ENCODE measurements at places on chromosomes 4 and X.

- no peak for DNase-seq
These were observed 66.4 kb upstream of the C4orf54 start for GRCh38 chr4:99724067-99724466.

- no peak for DNase-seq
These were observed 162.9 kb downstream of the SMIM20 start for GRCh38 chr4:26076896-26077295.

GRCh38 chr4:107069049-107069448 lies 32.9 kb upstream of the DKK2 start:
- DNase-seq = no peak

DNA sequence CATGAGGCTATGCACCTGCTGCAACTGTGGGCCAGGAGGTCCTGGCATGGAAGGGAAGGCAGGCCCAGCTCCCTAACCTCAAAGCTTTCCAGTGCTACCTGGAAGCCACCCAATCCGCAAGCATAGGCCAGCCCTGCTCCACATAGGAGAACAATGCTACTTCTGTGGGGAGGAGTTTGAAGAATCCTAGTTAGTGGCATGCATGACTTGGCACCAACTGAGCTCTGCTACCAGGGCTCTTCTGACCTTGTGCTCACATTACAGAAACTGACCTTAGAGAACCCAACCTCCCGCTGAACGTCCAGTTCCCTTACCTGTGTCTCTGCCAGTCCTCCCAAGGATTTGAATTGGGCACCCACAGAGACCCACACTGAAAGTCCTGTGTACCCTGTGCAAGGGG lies 58.8 kb downstream of the USP46 start:
- DNase-seq = no peak

DNA sequence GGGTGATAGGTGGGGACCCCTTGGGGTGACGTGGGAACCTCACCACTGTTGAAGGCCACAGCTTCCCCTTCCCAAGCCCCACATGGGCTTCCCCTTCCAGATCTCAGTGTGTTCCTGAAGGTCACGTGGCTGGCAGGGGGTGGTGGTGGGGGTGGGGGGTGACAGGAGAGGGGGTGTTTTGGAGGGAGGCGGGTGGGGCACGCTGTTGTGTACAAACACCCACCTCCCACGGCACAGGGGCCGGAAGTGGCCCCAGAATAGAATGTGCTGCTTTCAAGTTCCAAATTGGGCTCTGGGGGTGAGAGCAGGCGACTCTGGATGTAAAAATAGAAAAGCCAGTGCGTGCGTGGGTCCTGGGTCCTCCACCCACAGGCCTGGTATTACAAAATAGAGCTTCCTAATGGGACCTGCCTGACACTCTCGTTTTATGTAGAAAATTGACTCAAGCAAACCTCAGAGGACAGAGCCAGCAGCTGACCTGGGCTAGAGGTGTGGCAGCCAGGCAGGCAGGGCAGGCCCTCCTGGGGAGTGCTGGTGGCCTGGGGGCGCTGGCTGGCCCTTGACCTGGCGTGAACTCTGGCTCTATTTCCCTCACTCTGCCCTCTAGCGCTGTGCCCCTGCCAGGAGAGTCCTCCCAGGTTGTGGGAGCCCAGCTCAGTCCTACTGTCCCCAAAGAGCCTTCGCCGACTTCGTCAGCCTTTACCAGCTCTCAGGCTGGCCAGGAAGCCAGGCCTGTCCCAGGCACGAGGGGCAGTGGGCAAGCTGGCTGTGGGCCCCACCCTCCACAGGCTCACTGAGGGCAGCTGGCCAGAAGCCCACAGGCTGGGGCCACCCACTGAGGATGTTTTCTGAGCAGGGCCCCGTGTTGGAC lies 5.4 kb upstream of the SH3BP2 start:
- DNase-seq = peak; percentile 64

GRCh38 chr4:141565379-141566089 lies 70.8 kb upstream of the IL15 start:
- no peak for DNase-seq

- DNase-seq = no peak
These were observed 18.6 kb downstream of the PALLD start for GRCh38 chr4:168515222-168516011.

DNA sequence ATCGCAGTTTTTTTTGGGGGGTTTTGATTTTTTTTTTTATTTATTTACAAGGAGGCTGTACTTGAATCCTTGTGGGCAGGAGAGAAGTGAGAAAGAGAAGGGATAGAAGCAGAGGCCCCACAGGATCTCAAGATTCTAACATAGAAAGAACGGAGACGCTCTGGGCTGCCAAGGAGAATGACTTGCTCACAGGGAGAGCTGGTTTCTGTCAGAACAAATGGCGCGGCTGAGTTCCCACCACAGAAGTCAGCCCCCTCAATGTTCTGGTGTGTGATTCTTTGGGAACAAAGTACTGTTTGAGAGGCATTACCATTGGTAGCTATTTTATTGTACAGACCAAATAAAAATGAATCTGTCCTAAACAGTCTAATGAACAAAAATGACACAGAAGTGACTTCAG lies 80.6 kb downstream of the ATXN3L start:
- DNase-seq = no peak

- DNase-seq = no peak
These were observed 120.7 kb upstream of the ADGRL3 start for GRCh38 chr4:61079427-61079826.

GRCh38 chr4:166680796-166681195 lies 553.5 kb downstream of the SPOCK3 start:
- DNase-seq = no peak

- DNase-seq = no peak
These were observed 25.5 kb downstream of the BBS12 start for GRCh38 chr4:122758033-122758432.

- no peak for DNase-seq
These were observed 131.2 kb upstream of the KIT start for GRCh38 chr4:54526560-54526959.

DNA sequence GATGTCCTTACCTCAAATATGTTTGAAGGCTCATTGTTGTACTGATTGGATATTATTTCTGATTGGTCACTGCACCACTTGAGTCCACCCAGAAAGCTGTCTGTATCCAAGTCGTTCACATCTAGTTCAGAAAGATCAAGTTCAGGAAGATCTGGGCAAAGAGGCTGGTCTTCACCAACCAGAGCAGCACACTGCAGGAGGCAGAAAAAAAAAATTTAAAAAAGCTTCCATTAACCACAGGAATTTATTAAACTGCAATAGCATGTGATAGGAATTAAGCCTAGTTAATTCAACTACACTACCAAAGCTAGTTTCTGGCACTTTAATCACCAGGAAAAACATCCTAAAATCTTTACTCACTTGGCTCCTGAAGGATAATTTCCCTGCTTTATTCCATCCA lies 5.1 kb downstream of the PPARGC1A start:
- no peak for DNase-seq

- no peak for DNase-seq
These were observed 17.7 kb upstream of the ZIC3 start for GRCh38 chrX:137548261-137548660.

- DNase-seq = no peak
These were observed 364.8 kb downstream of the PCDH10 start for GRCh38 chr4:133513901-133514300.

- DNase-seq = no peak
These were observed 19.6 kb downstream of the ACSL1 start for GRCh38 chr4:184806229-184806550.

GRCh38 chrX:12974305-12974795 lies 560 bp upstream of the TMSB4X start:
- no peak for DNase-seq

DNA sequence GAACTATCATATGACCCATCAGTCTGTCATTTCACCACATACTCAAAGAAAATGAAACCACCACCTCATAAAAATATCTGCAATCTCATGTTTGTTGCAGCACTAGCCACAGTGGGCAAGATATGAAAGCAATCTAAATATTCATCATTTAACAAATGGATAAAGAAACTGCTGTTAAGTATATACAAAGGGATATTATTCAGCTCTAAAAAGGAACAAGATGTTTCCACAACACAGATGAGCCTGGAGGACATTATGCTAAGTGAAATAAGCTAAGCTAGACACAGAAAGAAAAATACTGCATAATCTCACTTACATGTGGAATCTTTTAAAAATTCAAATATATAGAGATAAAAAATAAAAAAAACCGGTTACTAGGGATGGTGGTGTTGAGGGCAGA lies 108.2 kb upstream of the BRWD3 start:
- no peak for DNase-seq

DNA sequence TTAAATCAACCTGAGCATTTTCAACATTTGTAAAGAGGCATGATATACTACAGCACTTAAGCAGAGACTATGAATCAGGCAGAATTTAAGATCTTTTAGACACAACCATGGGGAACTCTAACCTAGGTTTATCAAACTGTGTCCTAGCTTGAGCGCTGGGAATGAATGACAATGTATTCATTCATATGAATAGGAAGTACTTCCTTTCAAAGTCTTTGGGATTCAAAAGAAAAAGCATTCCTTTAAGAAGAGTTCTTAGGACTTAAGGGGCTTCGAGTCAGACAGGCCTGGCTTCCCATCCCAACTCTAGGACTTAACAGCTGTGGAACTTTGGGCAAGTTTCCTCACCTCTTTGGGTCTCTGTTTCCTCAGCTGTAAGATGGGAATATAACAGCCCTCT lies 104.6 kb downstream of the ANAPC4 start:
- DNase-seq = no peak

GRCh38 chr4:41287005-41287404 lies 30.3 kb downstream of the UCHL1 start:
- no peak for DNase-seq

DNA sequence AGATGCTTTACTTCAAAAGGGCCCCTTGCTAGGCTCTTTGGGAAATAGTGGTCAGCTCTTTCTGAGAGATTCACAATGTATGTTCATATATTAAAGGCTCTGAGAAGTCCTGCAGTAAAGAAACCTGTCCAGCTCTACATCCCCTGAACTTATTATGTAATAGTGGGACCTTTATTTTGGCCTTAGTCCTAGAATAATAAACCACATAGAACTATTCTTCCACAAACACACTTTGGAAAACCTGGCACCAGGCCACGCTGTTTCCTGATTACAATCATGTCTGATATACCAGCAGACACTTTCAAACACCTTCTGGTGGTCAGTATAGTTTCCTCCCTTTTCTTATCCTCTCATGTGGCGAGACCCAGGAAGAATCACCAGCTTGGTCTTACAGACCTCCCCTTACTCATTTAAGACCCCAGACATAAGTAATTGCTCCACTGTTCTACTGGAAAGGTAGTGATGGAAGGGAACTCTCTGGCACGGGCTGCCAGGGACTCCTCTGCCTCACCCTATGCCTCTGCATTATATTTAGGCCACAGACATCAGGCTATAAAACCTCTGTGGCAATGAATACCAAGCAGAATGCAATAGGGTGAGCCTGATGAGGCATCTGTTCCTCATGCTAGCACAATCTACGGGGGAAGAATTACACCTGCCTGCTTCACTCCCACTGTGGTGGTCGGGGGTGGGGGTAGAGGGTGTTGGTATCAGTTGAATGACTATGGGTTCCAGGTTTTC lies 5.7 kb upstream of the PPEF1 start:
- DNase-seq = no peak

- DNase-seq = no peak
These were observed 348.3 kb downstream of the PCDH7 start for GRCh38 chr4:31068257-31069075.

GRCh38 chr4:122012735-122013134 lies 60.9 kb upstream of the TRPC3 start:
- no peak for DNase-seq

GRCh38 chrX:103811858-103812257 lies 20.2 kb downstream of the RAB9B start:
- DNase-seq = no peak

- no peak for DNase-seq
These were observed 2271.5 kb downstream of the PCDH7 start for GRCh38 chr4:32991663-32992062.

DNA sequence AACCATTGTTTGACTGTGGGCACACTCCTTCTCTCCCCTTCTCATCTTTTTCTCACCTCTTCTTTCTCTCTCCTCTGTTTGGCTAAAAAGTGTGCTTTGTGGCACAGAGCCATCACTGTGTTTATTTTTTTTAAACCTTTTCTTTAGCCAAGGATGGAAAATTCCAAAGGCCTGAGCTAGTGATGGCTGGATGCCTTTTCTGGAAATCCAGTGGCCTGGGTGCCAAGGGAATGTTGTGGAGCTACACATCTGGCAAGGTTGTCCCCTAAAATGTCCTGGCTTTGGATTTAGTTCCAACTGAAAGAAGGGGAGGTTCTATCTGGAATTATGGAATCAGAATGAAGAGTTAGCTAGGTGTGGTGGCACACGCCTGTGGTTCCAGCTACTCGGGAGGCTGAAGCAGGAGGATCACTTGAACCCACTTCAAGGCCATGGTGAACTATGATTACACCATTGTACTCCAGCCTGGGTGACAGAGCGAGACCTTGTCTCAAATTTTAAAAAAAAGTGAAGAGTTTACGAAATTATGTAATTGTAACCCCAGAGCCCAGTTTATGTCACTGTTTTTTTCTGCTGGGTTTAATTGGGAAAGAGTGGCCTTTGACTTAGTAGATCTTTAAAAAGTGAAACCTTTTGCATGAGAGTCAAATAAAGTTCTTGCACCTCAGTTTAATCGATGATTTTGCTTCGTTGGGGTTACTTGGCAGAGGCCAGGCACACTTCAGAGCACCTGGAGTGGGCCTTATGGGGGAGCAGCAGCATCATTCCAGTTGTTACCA lies 17.7 kb downstream of the DOCK11 start:
- DNase-seq = no peak

GRCh38 chrX:47112316-47112954 lies 32.1 kb downstream of the NDUFB11 start:
- no peak for DNase-seq

DNA sequence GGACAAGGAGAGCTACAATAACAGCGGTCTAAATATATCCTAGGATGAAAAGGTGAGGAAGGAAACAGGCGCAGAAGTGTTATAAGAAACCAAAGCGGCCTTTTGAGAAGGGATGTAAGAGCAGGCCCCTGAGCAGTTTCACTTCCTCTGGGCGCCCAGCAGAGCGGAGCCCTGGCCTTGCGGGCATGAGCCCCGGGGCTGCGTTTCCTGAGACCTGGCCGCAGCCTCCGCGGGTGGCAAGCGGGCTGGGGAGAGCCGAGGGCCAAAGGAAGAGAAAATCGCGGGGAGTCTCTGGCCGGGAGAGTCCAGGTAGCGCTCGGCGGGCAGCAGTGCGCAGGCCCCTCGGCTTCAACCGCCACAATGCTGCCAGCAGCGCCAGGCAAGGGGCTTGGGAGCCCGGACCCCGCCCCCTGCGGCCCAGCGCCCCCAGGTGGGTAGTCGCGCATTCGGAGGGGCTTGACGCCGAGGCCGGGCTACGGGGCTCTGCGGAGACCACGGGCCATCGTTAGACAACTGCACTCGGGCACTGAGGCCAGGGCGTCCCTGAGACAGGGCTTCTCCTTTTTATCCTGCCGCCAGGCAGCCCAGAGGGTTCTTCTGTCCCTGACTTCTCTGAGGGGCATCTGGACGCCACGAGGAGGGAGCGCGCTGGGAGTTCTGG lies at the start of gene BANK1:
Gene BANK1 (plus strand): TSS at position 210 of the 661 bp plus-strand sequence. CDS start 151 bp downstream, at position 361.
- no peak for DNase-seq

GRCh38 chr4:77695774-77696173 lies 90.2 kb downstream of the CXCL13 start:
- DNase-seq = no peak

DNA sequence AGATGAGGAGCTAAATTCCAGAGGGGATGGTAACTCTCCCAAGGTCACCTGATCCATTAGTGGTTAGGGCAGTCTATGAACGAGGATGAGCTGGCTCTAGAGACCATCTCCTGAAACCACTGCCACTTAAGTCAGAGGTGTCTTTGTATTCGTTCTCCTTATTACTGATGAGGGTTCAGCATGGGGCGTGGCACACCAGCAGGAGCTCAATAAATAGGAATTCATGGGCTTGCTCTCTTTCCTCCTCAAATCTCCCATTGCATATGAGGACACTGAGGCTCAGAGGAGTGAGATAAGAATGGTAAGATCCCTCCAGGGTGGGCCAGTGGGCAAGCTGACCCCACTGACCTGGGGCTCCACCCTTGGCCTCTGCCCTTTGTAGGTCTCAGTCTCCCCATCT lies 1.7 kb upstream of the GATA1 start:
- DNase-seq = no peak

Measured in stimulated activated CD4-positive, alpha-beta T cell treated with anti-CD3 and anti-CD28 coated beads, TNF-alpha, amount 100 ng/mL, for 4 hours (primary cell).